ENCODE measurements at places on chromosomes 5 and 9.

GRCh38 chr9:89365532-89365912 is 47.2 kb downstream of the SECISBP2 start:
- DNase-seq, result no peak

DNA sequence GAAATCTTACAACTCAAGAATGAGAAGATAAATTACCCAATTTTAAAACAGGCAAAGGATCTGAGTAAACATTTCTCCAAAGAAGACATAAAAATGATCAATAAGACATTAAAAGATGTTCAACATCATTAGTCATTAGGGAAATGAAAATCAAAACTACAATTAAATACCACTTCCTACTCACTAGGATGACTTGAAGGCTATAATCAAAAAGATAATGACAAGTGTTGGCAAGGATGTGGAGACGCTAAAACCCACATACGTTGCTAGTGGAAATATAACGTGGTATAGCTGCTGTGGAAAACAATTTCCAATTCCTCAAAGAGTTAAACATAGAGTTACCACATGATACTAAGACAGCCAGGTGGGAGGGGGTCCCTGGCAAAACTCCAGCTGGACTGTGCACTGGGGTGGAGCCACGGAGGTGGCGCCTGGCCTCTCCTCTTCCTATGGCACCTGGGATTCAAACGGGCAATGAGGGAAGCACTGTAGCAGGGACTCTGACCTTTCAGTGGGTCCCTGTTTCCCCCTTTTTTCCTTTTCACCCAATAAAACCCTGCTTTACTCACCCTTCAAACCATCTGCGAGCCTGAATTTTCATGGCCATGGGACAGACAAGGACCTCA is 5.9 kb downstream of the ARSB start:
- no peak for DNase-seq

DNA sequence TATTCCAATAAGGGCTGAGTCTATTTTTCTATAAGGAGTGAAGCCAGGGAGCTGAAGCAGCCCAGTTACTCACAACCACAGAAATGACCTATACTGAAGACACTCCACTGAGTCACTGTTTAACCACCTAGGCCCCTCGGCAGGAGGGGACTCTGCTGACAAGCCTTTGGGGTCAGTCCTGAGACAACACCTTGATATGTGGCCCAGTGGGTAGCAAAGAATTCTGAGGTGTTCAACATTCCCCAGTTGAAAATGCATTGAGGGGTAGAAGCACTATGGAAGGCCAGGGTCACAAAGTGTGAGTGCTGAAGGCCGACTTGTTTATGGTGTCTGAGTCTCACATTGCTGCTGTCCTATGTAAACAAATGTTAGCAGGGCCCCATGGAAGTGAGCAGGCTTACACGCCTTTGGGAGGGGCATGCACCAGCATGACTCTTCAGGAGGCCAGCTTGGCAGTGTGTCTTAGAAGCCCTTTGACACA is 112.6 kb upstream of the NFIL3 start:
- DNase-seq, result peak; percentile 80

GRCh38 chr9:98774746-98775145 is 21.6 kb downstream of the ANKS6 start:
- DNase-seq, result peak; percentile 29

DNA sequence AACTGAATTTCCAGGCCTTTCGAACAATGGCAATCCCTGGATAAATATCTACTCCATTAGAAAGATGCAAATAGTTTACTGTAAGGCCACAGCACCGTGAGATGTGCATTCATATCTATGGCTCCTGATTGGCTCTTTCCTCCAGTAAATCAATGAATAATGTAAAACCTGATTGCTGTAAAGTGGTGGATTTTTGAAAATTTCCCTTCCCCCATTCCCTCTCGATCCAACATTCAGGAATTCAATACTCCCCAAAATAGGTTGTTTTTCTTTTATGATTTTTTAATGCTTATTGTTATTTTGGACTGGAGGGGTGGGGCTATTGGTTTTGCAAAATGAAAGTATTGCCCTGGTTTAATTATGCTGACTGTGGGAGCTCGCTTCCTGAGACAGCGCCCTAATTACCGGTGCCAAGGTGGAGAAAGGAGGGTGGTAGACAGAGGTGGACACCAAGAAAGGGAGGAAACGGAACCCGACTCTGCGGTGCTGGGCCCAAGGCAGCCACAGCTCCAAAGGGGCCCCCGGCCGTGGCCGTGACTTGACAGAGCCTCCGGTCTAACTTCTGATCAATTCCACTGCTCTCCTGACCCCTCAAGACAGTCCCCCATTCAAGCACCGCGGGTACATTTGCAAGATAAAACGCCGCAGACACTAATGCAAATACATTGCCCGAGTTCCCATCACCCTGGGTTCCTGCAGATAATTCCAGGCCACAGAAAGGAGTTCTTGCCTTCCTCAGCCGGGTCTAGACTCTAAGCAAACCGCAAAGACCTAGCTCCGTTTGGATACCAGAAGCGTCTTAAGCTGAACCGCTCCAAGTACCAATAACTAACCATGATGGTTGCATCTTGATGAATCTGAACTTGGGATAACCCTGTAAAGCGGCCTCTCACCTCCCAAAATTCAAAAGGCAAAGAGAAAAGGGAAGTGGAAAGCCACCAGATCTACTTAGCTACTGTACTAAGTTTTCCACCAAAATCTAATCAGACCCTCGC is 211.2 kb downstream of the MEF2C start:
- no peak for DNase-seq

DNA sequence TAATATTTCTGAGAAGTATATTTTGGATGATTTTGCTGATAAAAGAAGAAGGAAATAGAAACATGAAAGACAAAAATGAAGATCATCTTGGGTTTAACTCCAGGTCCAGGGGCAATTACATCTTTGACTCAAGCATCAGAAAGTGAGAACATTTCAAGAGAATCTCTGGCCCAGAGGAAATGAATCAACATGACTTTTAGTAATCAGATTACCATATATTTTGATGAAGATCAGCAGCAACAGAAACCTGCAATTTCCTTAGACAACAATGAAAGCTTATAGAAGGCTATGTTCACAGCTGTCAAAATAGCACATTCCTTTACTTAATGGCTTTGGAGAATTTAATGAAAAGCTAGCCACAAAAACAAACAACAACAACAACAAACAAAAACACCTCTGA is 638.1 kb downstream of the EFNA5 start:
- no peak for DNase-seq

GRCh38 chr5:157204765-157205164 is 24.1 kb downstream of the ITK start:
- DNase-seq, result no peak

GRCh38 chr5:15899481-15899880 is 280.1 kb downstream of the MARCHF11 start:
- no peak for DNase-seq

- no peak for DNase-seq
Observed at GRCh38 chr5:132612846-132613245, 45.1 kb upstream of the IL13 start.

DNA sequence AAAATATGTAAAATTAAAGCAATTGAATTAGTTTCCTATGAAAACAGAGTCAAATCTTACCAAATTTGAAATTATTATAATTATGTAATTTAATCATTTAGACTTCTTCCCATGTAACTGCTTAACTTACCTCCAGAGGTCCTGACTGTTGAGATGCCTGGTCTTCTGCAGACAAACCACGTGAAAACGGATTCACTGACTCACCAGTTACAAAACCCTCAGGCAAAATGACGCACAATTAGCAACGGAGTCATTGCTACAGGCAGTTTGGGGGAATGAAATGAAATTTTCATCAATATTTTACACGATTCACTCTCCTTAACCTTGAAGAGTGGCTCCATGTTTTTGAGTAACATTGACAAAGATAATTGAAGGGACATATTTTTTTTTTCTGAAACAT is 460.8 kb downstream of the MTRR start:
- DNase-seq, result peak; percentile 34

DNA sequence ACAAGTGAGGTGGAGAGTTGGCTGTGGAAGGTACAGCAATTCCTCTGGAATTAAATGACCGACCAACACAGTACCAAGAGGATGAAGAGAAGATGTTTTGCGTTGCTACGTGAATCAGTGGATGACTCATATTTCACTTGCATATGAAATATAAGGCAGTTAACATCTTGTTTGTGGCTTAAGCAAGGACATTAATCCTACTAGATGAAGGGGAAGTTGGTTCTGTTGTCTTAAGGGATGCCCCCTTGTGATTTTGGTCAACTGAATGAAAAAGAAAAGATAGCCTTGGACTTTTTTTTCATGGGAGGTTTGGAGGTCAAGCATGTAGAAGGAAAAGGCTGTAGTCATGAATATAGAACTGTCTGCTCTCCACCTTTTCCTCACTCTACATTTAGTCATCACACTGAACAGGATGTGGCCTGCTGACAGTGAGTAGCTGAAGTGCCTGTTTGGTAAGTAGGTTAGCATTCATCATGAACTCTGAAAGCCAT is 33.9 kb downstream of the VLDLR start:
- DNase-seq, result peak; percentile 92
